T-helper 2 cell (primary cell): ENCODE measurements at places on chromosomes 5 and 9.

- DNase-seq: no peak
Observed at GRCh38 chr9:132789719-132790118, 88.4 kb downstream of the AK8 start.

DNA sequence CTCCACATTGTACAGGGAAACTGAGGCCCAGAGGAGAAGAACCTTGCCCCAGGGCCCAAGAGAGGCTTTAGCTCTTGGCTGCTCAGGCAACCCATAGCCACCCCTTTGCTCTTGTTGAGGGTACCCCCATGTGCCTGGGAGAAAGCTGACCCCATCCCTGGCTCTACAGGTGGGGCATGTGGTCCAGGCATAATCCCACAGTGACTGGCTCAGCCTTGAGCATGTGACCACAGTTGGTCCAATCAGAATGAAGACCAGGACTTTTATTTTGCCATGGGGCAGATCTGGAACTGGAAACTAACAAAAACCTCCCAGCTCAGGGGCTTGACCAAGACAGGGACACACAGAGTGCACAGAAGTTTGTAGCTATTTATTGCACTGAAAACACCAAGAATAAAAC lies 29.3 kb downstream of the SLC6A7 start:
- DNase-seq: no peak

DNA sequence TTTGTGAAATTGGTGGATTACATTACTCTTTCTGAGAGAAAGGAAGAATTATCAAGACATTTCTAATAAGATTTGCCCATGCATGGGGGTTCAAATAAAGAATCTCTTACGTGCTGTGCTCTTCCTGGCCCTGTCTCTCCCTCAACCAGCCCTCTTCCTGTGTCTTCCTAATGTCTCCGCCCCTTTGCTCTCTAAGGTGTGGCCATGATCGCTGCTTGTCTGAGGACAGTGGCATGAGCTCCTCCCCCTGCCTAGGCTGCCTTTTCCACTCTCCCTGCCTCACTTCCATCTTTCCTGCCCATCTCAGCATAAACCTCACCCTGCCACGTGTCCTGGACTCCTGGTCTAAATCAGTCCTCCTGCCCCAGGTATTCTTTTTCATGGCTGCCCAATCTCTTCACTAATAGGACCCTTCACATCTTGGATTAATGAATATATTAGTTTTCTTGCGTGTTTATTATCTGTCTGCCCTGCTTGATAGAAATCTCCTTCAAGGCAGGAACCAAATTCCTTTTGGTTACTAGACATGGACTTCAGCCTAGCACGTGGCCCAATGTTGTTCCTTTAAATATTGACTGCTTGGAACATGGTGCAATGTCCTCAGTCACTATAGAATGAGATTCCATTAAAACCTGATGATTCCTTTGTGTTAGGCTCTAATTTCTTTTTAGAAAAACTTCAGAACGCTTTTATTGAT lies 122.3 kb downstream of the MTRR start:
- no peak for DNase-seq

DNA sequence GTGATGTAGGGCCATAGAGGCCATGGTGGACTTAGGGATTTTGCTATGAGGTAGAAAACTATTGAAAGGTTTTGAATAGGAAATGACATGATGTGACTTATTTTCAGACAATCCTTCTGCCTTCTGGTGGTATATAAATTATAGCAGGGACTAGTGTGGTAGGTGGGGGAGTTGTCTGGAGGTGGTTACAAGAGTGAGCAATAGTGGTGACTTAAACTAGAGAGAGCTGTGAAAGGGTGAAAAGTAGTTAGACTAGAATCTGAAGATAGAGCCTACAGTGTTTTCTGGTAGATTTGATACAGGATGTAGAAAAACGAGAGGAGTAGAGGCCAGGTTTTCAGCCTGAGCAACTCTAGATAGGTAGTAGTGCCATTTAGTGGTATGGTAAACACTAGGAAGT lies 32.3 kb downstream of the NAA35 start:
- DNase-seq: no peak

DNA sequence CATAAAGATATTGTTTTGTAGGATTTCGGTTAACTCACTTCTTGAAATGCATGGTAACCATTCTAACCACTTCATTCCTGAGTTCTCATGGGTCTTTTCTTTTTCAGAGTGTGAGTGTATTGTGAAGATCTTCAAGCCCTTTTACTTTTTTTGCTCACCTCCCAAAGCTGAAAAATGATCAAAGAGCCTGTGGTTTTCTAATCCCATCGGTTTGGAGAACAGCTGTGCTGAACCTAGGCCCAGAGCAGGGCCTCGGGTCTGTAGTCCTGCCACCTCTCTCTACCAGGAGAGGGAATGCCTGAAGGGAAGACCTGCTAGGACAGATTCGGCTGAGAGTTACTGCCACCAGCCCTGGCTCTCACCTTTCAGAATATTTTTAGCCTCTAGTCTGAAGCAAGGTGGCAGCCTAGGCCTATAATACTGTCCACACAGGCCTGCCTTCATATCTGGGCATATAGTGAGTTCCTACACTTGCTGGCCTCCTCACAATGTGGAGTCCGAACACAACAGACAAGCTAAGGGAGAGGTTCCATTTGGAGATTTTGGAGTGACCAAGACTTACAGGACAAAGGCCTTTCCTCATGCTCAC lies 13.8 kb downstream of the RGMB start:
- DNase-seq: no peak

DNA sequence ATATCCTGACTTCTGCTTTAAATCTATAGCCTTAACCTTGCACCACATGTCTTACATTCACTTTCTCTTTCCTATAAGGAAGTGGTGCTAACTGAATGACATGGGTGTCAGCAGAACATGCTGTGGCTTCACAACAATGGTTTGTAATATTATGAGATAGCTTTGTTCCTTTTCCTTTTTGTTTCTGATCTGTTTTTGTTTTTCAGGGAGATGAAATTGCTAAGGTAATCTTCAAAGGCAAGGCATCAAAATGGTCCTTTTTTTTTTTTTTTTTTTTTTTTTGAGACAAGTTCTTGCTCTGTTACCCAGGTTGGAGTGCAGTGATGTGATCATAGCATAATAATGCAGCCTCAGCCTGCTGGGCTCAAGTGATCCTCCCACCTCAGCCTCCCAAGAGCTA lies 53.6 kb upstream of the RANBP6 start:
- DNase-seq: peak; percentile 83

DNA sequence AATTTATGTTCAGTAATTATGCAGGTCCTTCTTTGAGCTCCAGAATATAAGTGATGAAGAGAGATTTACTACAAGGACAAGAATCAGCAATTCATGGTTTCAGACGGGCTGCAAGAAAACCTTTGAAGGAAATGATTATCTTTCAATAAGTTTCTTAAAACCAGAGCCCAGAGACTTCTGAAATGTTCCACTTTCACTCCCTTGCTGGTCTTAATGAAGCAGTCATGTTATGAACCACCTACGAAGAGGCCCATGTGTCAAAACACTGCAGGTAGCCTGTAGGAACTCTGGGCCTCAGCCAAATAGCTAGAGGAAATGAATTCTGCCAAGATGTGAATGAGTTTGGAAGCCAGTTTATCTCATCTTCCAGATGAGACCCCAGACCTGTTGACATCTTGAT lies 505.9 kb upstream of the MEF2C start:
- DNase-seq: no peak

DNA sequence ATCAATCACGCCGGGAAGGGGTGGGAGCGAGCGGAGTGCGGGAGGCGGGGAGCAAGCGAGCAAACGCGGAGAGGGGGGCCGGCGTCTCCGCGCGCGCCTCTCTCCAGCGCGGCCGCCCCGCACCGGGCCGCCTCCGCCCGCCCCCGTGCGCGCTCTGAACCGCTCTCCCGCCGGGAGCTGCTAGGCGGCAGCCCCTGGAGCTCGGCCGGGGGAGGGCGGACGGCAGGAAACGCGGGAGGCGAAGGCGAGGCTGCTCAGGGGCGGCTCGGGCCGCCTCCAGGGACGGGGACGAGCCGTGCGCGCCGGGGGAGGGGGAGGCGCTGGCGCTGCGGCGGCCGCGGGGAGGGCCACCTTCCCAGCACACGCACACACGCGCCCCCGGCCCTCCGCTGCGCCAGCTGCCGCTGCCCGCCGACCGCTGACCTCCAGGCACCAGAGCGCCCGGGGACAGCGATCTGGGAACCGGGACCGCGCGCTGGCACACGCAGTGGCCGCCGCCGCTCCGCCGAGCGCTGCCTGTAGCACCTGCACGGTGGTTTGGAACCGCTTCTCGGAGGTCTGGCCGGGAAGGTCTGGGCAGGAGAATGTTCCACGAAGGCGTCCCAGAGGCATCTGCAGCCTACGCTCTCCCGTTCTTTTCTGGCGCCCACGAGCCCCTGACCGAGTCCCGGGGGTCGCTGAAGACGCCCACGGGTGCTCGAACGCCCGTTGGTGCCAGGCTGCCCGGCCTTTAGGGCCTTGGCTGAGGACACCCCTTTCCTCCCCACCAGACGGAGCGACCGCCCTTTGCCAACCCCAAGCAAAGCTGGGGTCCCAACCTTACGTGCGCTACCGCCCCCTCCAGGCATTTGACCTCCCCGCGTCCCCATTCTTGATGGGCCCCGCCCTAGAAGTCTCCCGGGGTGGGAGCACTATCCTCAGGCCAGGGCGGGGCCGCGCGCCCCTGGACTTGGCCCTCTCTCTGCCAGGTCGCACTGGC lies at the start of gene GABBR2:
Gene GABBR2 (minus strand): TSS at position 3 of the 979 bp plus-strand sequence. CDS start 198 bp downstream, outside the sequence.
- DNase-seq: no peak

GRCh38 chr5:61030163-61030482 lies 85.1 kb downstream of the NDUFAF2 start:
- DNase-seq: no peak

DNA sequence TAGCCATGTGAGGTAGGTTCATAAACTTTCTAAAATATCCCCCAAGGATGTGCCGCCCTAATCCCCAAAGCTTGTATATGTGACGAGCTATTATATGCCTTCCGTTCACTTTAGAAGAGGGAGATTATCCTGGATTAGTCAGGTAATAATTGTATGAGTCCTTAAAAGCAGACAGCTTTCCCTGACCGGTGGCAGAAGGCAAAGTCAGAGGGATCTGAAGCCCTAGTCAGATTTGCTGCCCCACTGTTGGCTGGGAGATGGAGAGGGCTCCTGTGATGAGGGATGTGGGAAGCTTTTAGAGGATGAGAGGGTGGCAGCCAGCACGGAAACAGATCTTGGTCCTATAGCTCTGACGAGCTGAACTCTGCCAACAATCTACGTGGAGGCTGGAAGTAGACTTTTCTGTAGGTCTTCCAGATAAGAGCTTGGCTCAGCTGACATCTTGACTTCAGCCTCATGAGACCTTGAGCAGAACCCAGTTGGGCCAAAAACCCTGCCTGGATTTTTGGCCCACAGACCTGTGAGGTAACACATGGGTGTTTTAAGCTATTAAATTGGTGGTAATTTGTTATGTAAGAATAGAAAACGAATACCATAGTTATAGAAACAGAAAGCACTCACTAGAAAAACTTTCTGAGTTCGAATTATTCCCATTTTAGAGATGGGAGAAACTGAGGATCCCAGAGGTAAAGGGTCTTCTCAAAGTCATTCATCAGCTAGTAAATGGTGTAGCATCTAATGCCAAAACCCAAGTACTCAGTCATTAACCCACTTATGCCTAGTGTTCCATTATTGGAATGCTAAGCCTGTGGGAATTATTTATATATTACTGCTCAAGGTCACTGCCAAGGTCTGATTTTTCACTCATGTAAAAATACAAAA lies 48.9 kb downstream of the SH3PXD2B start:
- no peak for DNase-seq

DNA sequence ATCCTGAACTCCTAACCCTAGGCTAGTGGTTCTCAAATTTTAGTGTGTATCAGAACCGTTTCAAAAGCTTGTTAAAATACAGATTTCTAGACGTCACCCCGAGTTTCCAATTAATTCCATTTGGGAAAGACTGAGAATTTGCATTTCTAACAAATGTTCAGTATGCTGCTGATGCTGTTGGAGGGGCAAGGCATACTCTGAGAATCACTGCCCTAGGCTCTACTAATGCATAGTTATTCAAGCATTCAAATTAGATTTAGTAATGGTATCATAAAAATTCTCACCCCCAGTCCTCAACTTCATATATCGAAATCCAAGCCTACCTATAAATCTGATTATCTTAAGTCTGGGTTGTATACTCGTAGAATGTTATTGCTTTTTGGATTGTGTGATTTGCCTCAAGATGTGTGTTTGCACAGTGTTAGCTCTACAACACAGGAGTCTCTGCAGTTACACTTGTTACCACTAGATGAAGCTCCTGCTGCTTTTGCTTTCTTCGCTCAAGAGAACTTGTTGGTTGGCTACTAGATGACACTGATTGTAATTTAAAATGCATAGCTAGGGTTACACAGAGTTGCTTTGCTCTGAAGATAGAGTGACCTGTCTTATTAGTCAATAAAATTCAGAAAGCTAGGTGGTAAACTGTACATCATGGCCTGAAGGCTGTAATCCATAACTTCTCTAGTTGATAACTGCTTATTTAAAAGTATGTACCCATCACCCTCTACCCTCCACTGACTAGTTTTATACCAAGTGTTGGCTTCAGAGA lies 7.5 kb upstream of the ERAP2 start:
- no peak for DNase-seq

DNA sequence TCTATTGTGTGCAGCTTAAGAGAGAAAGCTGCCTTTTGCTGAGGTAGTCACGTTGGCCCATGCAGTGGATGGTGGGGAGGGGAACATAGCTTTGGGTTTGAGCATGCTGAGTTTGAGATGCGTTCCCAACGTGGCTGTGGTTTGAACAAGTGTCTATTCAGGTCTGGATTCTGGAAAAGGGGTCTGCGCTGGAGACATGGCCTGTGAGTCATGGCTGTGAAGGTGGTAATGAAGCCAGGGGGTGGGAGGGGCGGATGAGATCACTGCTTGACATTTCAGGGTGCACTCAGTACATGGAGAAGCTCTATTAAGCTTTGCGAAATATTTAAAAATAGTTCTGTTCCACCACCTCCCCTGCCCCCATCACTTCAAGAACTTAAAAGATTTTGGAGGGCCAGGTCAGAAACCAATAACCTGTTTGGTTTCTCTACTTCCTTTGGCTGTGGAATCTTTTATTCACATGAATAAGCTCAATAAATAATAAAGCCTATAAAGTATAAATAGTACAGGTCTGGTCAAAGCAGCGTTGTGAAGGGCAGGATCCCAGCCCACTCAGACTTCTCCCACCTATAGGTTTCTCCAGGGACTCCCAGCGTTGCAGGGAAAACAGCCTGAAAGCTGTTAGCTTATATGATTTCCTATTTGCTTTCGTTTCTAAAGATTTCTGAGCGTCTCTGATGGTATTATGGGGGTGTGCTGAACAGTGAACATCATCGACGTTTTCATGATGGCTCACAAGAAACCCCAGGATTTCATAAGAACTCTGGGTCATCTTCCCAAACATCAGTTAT lies 189.9 kb downstream of the NSG2 start:
- no peak for DNase-seq

- no peak for DNase-seq
Observed at GRCh38 chr9:37961351-37961750, 57.4 kb upstream of the SLC25A51 start.

- DNase-seq: no peak
Observed at GRCh38 chr5:96143450-96143849, 181.8 kb upstream of the ELL2 start.
